Cortex of kidney (tissue), 1 donor: ENCODE measurements at places on chromosomes 11 and 22.

DNA sequence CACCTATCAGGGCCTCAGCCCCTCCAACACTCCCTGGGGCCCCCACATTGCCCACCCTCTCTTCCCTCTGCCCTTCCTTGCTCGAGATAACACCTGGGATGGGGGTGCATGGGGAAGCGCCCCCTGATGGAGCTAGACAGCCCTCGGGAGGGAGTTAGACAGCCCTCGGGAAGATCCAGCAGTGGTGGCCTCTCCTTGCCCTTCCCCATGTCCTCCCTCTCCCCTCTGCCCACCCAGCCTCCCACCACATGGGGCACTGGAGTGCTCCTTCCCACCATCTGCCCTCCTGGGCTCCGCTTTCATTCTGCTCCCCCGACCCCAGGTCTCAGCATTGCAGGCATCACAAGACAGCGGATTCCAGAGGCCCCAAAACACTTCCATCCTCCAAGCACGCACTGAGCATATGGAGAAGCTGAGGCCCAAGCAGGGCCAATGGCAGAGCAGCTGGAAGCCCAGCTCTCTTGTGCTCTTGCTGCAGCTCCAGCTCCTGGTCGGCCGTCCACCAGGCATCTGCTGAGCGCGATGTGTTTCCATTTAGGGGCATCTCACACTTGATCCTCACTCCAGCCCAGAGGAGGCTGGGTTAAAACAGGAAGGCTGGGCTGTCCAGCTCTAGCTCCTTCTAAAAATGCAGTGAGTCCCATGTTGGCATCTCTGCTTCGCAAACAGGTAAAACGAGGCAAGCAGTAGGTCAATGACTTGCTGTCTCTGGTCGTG lies 65.6 kb downstream of the IGLL1 start:
- DNase-seq, result no peak

DNA sequence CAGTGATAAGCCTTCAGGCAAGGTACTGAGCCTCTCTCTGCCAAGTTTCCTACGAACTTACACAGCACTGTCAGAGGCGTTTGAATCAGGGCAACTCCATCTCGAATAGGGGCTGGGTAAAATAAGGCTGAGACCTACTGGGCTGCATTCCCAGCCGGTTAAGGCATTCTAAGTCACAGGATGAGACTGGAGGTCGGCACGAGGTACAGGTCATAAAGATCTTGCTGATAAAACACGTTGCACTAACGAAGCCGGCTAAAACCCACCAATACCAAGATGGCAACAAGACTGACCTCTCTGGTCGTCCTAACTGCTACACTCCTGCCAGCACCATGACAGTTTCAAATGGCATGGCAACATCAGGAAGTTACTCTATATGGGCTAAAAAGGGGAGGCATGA lies 20.4 kb upstream of the POGLUT3 start:
- no peak for DNase-seq

DNA sequence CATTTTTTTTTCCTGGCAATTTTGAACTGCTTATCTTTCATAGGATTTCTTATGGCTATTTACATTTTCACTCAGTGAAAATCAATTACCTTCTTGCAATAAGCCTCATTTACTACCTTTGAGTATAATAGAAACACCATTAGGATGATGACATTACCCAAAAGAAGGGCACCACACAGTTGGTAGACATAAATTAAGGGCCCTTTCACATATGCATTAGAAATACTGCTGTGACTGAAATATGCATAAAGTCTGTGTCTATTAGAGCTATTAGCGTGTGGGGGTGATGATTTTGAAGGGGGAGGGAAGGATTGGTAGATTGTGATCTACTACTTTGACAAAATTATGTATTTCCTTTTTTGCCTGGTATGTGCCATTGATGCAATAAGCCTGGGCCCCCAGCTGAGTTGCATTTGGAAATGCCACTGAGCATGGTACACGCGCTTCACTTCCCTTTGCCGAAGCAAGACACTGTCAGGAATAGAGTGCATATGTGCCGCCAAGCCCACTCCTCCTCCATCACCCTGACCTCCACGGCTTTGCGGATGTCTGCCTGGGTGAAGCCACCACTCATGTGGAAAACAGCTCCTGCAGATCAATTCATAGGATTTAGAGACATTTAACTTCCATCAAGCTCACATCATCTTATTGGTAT lies 339.3 kb downstream of the DCDC1 start:
- DNase-seq, result no peak

GRCh38 chr22:38219632-38220031 lies 17.8 kb downstream of the MAFF start:
- DNase-seq, result no peak

- no peak for DNase-seq
Observed at GRCh38 chr11:32015427-32015826, 75.4 kb upstream of the RCN1 start.
